Epithelial cell of esophagus (primary cell): ENCODE measurements at places on chromosomes 7 and 10.

DNA sequence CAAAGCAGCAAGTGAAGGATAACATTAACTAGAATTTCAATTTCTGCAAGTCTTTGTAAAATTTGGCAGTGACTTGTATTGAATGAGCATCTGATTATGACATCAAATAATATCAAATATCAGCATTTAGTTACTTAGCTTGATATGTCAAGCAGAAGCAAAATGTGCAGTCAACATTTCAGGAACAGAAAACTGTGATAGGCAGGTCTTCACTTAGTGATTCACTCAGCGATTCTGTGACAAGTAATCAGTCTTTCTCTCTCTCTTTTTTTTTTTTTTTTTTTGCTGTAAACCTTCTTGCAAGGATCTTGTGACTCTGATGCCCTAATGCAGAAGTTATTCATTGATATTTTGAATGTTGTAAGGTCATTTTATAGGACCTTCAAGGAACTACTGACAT, 307.1 kb downstream of the MTERF1 start:
- no peak for DNase-seq

- no peak for DNase-seq
Observed at GRCh38 chr10:48604039-48604990, 558 bp downstream of the ARHGAP22 start.

DNA sequence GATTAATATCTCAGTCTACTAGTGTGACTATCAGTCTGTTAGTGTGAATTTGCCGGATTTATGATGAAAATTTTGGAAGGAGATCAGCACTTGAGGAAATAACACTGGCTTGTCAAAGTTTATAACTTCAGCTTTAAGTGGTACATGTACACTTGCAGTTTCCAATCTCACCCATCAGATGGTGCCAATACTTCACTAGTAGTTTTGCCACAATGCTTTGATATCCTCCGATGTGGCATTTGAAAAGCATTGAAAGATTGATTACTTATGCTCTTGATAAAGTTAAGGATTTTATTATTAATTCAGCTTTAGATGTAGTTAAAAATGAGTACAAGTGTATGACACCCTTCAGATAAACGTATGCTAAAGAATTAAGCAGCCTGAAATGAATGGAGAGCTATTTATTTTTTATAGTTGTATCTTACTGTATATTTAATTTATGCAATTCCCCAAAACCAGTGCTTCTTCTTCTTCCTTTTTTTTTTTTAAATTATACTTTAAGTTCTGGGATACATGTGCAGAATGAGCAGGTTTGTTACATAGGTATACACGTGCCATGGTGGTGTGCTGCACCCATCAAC, 98.2 kb downstream of the ANLN start:
- DNase-seq: peak; percentile 77

GRCh38 chr10:13649844-13650520, 63.2 kb downstream of the PRPF18 start:
- DNase-seq: no peak

DNA sequence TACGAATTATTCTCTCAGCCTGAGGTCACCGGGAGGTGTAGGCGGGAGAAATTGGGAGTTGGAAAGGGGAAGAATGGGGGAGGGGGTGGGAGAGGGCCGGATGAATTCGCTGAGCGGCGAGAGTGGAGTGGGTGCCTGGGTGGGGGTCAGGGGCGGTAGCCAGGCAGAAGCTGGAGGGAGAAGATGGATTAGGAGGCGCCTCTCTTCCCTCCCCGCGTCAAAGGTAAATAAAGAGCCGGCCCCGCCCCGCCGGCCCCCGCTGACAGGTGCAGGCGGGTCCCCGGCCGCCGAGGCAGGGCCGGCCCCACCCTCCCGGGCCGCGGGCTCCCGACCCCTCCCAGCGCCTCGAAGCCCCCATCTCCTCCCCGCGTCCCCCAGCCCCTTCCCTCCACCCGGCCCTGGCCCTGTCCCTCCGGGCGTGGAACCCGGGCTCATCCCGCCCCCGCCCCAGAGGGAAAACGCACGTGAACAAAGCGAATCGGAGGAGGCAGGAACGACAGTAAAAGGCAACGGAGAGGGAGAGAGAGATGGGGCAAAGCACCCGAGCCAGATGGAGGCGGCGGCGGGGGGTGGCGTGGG, 872 bp downstream of the FAM131B start:
- DNase-seq: no peak

GRCh38 chr10:72319416-72320254, 35.1 kb downstream of the DNAJB12 start:
- peak; percentile 98 for DNase-seq

DNA sequence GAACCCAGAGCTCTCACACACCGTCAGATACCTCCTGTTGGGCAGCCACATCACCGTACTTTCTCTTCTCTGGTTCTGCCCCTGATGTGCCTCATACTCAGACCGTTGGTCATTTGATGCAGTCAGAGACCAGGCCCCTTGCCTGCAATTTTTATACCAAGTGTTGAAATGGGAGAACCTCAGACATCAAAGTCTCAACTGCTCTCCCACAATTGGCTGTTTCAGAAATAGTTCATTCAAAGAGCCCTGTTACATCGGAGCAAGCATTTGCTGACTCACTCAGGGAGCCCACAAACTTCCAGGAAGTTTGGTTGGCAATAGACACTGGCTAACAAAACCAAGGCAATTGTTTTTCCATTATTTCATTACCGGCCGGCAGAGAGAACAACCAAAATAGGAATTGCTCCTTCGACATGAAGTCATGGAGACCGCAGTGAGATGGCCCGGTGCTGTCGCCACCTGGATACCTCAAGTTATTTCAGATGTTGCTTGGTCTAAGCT, 33.5 kb upstream of the ADAM12 start:
- peak; percentile 68 for DNase-seq

DNA sequence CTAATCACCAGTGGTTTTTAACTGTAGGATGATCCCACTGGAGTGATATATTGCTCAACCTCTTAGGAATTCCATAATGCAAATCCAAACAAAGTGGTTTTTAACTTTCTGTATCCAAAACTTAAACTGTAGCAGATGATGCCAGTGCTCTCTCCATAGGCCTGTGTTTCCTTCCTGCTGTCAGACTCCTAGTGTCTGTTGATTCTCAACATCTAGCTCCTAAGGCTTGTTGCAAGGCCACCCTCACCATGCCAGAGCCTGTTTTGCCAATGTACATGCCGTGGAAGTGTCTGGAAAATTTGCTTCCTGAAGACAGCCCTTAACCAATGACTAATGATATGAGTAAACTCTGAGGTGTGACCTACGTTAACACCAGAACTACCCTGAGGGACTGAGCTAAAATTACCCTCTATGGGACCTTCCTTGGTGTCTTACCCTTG, 39.3 kb downstream of the C1GALT1 start:
- DNase-seq: peak; percentile 97

DNA sequence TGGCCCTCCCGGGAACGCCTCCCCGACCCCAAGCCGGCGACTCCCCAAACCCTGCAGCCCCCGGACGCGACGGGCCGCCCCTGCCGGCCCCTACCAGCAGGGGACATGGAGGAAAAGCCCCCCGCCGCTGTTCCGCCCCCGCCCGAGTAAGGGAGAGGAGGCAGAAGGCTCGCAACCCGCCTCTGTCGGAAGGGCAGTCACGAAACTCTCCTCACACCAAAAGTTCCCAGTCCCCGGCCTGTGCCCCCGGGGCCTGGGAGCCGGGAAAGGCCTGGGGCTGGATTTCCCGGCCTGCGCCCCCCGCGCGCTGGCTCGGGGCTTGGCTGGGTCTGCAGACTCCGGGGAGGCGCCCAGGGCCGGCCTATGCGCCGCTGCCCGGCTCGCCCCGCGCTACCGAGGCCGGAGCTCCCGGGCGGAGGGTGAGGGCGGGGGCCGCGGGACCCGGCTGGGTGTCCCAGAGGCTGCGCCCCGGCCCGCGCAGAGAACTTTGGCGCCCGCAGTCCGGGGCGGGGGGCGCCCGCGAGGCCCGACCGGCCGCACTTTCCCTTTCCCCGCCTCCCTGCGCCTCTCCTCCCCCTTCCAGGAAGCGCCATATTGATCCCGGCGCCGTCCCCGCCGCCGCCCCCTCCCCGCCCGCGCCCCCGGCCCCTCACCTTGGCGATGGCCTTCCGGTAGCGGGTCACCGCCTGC, 728 bp downstream of the PARD3 start:
- DNase-seq: peak; percentile 35

- DNase-seq: peak; percentile 23
Observed at GRCh38 chr7:151032936-151033863, 5.0 kb downstream of the ABCB8 start.

DNA sequence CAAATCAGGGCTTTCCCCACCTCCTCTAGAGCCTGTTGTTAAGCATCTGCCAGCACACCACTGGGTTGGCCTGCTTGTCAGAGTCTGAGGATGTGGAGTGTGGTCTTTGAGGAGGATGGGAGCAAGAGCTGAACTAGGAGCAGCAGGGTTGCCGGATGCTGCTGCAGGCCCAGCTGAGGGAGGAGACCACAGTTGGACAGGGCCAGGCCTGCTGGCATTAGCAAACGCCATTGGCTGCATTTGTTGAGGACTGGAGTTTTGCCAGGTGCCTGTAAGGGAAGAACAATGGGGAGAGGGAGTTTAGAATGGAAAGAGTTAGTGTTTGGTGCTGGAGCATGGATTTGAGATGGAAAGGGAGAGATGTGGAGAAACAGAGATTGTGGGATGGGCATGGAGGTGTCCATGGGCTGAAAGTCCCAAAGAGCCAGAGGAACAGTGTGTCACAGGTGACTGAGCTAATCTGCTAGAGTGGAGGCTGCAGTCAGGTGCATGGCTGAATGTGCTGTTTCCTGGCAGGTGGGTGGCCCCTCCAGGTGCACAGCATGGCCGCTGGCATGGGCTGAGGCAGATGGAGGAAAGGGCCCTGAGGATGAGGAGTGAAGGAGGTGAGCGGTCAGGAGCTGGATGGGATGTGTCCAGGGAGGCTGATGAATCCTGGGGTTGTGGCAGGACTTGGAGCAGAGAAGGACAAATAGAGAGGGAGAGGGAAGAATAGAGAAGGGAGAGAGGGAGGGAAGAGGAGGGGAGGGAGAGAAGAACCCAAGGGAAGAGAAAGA, 40.7 kb downstream of the LEP start:
- DNase-seq: no peak

DNA sequence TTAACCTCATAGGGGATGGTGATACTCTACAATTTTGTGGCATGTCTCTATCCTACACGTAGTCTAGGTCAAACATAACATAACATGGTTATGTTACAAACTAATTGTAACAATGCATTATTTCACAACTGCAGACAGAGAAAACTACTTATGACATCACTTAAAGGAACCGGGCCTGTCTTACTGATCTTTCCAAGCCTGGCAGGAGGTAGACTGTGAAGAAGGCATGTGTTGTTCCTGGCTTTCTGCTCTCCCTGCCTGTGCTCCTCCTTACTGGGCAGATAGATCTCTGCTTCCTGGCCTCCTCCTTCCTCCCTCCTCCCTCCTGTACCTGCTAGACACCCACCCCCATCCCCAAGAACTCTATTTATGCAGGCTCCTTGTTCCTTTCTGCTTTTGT, 5.4 kb downstream of the CACNB2 start:
- DNase-seq: peak; percentile 18

DNA sequence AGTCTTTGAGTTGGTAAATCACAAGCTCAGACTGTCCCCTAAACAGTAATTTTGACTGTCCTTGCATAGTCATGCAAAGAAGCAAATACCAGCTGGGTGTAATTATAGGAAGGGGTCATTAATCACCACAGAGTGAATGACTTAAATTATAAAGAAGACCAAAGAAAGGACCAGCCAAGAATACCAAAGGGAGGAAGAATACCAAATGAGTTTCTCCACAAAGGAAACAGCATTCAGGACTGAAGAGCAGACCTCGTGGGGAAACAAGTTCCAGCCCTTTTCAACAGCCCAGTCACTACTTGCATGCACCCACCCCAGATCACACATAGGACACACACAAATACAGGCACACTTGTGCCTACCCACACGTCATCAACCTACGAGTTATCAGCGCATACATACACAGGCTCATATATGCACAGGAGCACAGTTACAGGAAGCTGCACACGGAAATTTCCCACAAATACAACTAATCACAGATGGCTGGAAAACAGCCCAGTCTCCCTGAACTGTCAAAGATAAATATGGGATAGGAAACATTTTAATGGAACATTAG, 77.6 kb downstream of the DENND2A start:
- DNase-seq: no peak

- DNase-seq: no peak
Observed at GRCh38 chr10:44362866-44363711, 21.8 kb downstream of the CXCL12 start.

DNA sequence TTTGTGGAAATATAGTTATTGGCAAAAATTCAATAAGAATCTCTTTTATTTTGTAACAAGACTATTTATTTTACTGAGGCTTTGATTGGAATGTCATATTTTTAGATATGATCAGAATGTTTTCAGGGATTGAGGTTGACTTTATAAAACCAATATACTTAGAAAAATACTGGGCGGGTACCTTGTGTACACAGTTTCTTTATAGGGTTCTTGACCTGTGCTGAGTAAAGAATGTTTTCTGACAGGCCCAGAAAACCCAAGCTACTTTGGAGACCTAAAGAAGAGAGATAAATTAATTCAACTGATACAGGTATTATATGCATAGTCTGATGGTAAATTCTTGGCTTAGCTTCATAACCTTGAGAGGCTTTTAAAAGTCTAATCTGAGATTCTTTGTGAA, 23.9 kb upstream of the SPAM1 start:
- DNase-seq: no peak

- no peak for DNase-seq
Observed at GRCh38 chr7:55567571-55567970, 4.7 kb downstream of the VOPP1 start.

GRCh38 chr7:13702251-13702650, 287.2 kb downstream of the ETV1 start:
- no peak for DNase-seq

- no peak for DNase-seq
Observed at GRCh38 chr7:104921596-104921995, 92.4 kb upstream of the KMT2E start.

DNA sequence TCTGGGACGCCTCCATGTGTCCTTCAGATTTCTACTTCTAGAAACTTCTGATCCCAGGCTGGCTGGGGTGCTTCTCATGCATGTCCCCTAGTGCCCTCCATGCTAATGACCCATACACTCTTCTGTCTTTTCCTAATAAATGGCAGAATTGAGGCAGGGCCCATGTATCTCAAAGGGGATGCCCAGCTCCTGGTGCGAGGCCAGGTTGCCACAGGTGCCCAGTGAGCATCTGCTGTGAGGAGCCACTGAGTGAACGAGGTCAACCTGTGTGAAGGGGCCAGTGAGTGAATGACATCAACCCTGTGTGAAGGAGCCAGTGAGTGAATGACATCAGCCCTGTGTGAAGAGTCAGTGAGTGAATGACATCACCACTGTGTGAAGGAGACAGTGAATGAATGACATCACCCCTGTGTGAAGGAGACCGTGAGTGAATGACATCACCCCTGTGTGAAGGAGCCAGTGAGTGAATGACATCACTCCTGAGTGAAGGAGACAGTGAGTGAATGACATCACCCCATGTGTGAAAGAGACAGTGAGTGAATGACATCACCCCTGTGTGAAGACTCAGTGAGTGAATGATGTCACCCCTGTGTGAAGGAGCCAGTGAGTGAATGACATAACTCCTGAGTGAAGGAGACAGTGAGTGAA, 478.9 kb downstream of the PTPRN2 start:
- DNase-seq: no peak

GRCh38 chr10:102118867-102119266, 1.3 kb downstream of the LDB1 start:
- peak; percentile 23 for DNase-seq
